Melanocyte of skin (primary cell): ENCODE measurements at places on chromosomes 12 and 14. TPM values are rescaled to one million over a fixed set of nuclear protein-coding genes. Genes with fewer than 3 reads are reported as not detected.

Gene GALNT6
- 0.34 and 4.0 TPM in 2 replicates for total RNA-seq

Gene CTSG
- total RNA-seq: not detected in 2 replicates

Gene GARIN6
- not detected in 2 replicates for total RNA-seq

Gene SLC22A17
- total RNA-seq: 2.4 and 9.8 TPM in 2 replicates

Gene SLC10A1
- total RNA-seq: not detected in 2 replicates

Gene PSMD9
- total RNA-seq: 45.8 and 46.9 TPM in 2 replicates

Gene PLEKHH1
- total RNA-seq: 33.0 and 48.9 TPM in 2 replicates

Gene CACNA1C
- total RNA-seq: 0.36 TPM in 1 of 2 replicates, not detected in the other

Gene RTL1
- total RNA-seq: not detected in 2 replicates

Gene GNB3
- 0.31 and 0.33 TPM in 2 replicates for total RNA-seq

Gene EGLN3
- total RNA-seq: 6.3 and 6.5 TPM in 2 replicates
